Small intestine (tissue), 16 donors: ENCODE measurements at places on chromosomes 6 and 20.

DNA sequence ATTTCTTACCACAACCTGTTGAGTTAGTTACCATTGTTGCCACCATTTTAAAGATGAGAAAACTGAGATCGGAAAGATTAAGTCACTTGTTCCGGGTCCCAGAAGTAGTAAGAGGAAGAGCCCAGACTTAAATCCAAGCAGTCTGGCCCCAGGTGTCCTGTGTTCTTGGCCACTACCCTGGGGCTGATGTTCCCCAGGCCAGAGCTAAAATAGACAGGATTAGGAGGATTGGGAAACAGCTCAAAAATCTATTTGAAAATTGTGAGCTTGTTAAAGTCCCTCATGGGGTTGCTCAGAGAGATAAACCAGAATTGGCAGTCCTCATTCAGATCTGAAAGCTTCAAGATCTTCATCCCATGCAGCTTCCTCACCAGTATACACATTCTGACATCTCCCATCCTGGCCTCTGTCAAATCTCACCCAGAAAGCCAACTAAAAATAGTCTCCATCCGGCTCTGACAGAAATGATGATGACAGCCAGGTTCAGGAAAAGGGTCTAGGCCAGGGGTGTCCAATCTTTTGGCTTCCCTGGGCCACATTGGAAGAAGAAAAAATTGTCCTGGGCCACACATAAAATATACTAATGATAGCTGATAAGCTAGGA is 62.0 kb downstream of the GFOD1 start:
- DNase-seq = no peak

- no peak for DNase-seq
Measured at GRCh38 chr6:41972826-41973225, 31.2 kb upstream of the CCND3 start.

DNA sequence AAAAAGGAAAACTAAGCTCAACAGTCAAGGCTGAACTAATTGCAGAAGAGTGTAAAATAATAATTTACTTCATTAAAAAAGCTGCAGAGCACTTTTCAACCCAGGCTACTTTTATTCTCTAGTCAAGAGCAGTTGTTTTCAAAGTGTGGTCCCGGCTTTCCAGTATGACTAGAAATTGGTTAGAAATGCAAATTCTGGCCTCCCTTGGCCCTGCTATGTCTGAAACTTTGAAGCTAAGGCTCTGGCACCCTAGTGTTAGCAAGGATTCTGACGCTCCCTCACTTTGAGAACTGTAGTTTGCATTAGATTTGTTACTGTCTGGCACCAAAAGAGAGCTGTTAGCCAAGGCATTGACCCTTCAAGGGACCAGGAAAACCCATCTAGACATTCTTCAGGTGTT is 9.5 kb upstream of the NXT1 start:
- no peak for DNase-seq

- DNase-seq = peak; percentile 79
Measured at GRCh38 chr20:6636209-6637159, 131.0 kb upstream of the BMP2 start.

- DNase-seq = no peak
Measured at GRCh38 chr6:139287868-139288267, 3.9 kb downstream of the TXLNB start.

- no peak for DNase-seq
Measured at GRCh38 chr6:3286641-3287171, 28.0 kb downstream of the PSMG4 start.

DNA sequence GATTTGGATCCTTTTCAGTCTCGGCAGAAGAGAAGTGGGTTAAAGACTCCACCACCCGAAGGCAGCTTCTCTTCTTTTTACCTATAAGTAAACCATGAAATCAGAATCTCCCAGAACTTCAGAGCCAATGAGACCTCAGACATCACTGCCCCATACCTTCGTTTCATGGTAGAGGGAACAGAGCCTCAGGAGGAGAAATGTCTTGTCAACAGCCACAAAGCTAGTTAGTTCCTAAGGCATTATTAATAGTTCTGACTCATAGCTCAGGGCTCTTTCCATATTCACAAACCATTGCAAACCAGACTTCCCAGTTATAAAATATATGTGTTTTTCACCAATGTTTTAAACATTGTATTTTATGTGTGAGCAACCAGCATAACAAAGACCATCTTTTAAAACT is 118.7 kb upstream of the RIPOR2 start:
- DNase-seq = no peak

DNA sequence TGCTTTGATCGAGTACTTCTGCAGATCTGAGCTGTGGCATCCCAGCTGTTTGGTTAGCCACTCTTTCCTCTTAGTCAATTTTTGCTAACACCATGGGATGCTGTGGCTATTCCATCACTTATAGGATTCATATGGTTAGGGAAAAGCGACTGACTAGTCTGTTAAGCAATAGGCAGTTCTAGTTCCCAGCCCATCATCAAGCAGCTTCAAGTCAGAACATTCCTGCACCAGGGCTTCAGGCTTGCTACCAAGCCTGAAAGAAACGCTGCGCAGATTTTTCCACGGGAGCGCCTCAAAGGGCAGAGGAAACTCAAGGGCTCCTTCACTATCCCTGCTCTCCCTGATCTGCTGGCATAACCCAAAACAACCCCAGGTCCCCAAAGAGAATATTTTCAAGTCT is 159.8 kb upstream of the SUPT3H start:
- DNase-seq = no peak

DNA sequence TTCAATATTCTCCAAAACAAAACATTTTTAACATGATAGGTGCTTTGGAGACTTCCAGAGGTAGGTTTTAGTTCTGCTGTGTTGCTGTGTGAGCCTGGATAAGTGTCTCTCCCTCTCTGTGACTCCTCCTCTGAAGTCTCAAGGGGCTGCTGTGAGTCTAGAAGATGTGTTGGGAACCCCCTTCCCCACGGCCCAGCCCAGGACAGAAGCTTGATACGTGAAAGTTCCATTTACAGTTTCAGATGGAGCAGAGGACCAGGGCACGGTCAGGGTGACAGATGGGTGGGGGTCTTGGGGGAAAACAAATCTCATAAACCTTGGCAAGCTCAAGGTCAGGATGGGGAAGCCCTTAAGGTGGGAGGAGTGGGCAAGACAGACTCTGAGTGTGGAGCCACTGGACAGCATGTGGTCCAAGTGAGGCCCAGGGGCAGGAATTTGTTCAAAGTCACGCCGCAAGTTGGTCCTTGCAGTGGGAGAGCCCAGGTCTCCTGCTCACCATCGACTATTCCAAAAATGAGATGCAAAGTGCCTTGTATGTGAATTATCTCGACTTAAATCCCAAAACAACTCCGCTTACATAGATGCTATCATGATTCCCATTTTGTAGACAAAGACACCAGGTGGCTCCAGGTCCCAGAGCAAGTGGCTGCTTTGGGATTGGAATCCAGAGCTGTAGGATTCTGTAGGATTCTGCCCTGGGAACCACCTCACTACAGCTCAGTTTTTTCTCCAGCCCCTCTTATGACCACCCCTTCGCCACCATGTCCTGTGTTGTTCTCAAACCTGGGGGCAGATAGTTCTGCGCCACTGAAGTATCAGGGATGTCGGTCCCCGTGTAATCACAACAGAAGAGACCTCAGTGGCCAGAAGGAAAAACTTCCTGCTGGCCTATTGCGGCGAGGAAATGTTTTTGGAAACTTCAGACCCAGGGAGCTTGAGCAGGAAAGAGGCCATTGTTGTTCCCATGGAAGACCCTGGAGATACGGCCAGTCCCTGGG is 1.9 kb downstream of the TGM2 start:
- no peak for DNase-seq

- DNase-seq = no peak
Measured at GRCh38 chr20:24490598-24490997, 21.2 kb downstream of the SYNDIG1 start.

GRCh38 chr6:34549804-34550202 is 6.3 kb downstream of the SPDEF start:
- DNase-seq = no peak

GRCh38 chr6:16743664-16744210 is 17.5 kb downstream of the ATXN1 start:
- no peak for DNase-seq

- no peak for DNase-seq
Measured at GRCh38 chr6:98687752-98688151, 146.6 kb upstream of the POU3F2 start.

DNA sequence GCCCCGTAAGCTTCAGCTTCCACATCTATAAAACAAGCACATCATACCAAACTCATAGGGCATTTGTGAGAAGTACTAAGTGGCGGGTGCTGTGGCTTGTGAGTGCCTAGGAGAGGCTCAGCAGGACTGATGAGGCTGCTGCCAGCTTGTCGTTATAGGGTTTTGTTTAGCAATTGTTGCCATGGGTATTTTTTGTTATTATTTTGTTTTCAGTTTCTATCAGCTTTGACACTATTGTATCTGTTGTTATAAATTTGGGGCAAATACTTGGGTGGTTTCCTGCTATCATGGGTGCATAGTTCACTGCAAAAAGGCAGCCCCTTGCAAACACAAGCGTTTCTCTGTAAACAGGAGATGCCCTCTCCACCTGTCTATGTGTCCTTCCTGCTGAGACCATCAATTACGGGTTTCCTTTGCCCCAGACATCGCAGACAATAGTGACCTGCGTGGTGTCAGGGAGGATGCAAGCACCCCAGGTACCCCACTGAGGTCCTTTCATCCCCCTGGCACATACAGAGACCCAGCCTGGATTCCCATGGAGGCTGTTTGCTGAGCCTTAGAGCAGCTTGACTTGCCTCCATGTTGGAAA is 3.1 kb upstream of the CCDC167 start:
- no peak for DNase-seq

DNA sequence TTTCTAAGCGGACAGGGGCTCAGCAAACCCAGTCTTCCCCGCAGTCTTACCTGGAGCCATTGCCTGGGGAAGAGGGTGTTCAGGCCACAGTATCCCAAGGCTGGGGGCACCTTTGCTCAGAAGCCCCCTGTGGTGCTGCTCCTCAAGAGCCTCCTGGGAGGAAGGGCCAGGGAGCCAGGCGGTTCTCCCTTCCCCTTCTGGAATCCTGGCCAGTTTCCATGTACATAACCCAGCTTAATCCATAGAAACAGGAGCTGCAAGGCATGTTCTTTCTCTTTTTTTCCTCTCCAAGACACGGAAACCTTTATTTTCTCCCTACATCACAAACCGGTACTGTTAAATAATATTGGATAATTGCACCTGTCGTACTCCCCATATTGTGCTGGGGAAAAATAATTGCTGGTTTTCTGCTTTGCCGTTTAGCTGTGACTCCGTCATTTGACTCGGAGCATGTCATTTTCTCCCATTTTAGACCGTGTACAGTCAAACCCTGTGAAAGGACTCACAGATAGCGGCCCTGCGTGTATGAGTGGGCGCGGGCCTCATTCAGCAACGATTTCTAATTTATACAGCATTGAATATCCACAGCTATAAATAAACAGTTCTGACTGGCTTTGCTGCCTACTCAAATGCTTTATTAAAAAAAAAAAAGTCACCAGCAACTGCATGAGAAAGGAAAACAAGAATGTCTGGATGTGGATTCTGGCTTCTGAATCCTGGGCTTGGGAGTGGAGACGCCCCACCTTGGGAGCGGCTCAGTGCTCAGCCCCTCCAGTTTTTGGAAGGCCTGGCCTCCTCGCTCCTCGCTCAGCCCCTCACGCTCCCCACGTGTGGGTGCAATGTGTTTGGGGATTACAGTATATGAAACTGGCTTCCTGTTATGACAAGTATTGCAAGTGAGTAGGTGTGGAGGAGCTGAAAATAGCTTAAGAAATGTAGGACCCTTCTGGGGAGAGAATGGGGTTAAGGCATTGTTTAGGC is 67.3 kb downstream of the ADTRP start:
- no peak for DNase-seq

GRCh38 chr6:53344969-53345368 is 3.8 kb downstream of the ELOVL5 start:
- no peak for DNase-seq

DNA sequence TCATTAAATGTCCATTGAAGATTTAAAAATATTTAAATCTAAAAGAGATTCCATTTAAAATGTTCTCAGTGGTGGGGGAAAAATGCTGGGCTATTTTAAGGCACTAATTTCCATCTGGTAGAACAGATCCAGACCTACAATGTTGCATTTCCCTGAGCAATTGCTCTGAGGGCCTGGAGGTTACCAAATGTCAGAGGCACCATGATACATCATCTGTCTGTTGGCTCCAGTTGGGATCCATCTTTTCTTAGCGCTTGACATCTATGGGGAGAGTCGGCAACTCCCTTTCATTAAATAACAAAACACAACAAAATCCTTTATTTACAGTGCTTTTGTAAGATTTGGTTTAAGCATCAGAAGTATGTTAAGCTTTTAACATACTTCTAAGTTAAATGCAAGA is 224.5 kb downstream of the FOXC1 start:
- no peak for DNase-seq

DNA sequence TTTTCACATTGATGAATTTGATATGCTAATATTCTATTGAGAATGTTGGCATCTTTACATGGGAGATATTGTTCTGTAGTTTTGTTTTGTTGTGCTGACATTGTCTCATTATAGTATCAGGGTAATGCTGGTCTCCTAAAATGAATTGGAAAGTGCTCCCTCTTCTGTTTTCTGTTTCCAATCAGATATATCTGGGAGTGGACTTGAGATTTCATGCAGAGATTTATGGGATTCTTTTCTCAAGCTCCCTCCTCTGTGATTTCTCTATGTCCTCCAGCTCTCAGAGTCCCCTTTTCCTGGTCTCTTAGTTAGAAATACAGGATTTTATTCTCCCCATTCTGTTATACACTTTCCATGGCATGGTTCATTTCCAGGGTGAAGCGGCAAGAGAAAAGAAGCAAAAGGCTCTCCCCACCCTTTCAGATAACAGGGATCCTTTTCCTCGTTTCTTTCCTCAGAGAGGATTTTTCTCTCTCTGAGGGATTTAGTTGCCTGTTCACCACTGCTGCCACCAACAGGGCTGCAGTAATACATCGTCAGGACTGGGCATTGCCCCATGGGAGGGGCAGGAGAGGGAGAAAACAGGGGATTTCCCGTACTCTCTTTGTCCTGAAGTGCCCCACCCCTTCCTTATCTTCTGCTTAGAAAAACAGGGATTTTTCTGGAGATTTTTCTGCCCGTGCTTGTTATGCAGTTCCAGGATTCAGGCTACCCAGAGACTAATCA is 59.3 kb upstream of the STMND1 start:
- DNase-seq = peak; percentile 19
